ENCODE measurements at places on chromosomes 1 and 21.

- no peak for DNase-seq
Measured at GRCh38 chr1:8162168-8162567, 136.1 kb upstream of the ERRFI1 start.

DNA sequence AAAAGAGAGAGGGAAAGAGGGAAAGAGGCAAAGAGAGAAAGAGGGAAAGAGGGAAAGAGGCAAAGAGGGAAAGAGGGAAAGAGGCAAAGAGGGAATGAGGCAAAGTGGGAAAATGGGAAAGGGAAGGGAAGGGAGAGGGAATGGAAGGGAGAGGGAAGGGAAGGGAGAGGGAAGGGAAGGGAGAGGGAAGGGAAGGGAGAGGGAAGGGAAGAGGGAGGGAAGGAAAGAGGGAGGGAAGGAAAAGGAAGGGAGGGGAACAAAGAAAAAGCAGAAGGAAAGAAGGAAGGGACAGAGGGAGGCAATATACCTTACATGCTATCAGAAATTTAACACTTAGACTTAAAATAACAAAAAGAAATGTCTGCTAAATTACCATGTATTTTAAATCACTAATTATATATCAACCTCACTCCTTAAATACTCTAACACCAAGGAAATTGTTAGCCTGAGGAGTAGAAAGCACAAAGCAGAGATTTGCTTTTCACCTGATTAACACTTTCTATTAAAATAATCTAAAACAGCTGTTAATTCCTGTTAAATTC lies 41.8 kb downstream of the DUSP10 start:
- no peak for DNase-seq

- no peak for DNase-seq
Measured at GRCh38 chr1:227793079-227793947, 22.2 kb upstream of the PRSS38 start.

DNA sequence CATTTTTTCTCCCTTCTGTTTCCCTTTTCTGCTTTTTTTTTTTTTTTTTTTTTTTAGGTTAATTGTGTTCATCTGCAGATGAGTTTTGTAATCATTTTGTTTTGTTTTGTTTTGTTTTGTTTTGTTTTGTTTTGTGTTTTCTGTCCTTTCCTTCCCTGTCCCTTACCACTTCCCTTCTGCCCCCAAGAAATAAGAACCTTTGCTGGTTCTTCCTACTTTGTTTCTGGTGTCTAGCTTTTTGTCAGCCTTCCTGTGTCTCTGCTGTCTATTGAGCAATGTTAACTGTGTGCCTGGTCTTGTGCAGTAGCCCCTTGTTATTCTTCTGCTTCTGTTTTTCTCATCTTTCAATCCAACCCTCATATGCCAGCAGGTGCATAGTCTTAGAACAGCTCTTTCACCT lies 46.0 kb downstream of the MPZL1 start:
- DNase-seq, result no peak

DNA sequence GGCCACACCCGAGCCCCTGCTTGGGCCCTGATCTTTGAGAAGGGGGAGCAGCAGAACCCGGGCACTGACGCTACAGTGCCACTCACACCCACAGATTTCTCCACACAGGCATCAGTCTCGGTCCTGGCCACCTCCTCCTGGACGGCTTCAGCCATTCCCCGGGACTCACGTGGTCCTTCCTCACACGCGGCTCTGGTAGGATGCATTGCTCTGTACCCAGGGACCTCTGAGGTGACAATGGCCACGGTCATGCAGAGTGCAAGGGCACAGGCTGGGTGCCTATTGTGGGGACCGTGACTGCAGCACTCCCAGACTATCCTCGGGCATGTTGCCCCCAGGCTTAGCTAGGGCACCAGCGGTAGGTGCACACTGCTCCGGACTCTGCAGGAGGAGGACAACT lies 11.8 kb upstream of the ZNF670 start:
- DNase-seq, result no peak

DNA sequence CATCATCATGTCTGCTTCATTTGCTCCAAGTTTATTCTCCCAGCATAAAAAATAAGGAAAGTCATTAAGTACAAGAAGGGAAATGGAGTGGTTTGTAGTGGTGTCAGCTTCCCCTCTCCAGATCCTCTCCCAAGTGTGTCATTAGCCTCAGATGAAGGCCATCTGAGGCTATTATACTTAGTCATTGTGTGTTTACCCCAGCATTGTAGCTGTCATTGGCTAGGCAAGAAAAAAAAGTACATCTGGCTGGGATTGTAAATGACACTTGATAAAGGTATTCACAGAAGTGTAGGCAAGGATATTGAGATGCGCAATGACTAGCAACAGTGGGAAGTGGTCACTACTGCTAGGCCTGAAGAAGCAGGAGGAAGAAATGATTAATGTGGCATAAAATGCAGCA lies 316.9 kb upstream of the SGIP1 start:
- no peak for DNase-seq

GRCh38 chr1:54259546-54260140 lies 59.7 kb downstream of the MRPL37 start:
- no peak for DNase-seq

DNA sequence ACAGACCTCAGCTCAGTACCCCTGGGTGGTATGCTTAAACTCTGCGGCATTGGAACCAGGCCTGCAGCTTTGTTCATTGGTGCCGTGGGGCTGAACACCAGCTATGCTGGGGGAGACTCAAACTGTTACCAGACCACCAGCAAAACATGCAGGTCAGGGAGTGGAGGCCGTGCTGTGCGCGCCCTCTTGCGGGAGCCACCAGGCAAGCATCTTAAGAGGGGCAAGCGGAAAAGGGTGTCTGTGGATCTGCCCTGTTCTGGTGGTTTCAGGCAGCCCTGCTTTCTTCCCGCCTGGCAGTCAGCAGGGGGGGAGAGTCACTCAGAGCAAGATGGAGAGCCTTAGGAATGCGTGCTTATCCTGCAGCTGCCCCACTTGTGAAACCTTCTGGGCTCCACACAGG lies 276.9 kb upstream of the ZRANB2 start:
- no peak for DNase-seq

DNA sequence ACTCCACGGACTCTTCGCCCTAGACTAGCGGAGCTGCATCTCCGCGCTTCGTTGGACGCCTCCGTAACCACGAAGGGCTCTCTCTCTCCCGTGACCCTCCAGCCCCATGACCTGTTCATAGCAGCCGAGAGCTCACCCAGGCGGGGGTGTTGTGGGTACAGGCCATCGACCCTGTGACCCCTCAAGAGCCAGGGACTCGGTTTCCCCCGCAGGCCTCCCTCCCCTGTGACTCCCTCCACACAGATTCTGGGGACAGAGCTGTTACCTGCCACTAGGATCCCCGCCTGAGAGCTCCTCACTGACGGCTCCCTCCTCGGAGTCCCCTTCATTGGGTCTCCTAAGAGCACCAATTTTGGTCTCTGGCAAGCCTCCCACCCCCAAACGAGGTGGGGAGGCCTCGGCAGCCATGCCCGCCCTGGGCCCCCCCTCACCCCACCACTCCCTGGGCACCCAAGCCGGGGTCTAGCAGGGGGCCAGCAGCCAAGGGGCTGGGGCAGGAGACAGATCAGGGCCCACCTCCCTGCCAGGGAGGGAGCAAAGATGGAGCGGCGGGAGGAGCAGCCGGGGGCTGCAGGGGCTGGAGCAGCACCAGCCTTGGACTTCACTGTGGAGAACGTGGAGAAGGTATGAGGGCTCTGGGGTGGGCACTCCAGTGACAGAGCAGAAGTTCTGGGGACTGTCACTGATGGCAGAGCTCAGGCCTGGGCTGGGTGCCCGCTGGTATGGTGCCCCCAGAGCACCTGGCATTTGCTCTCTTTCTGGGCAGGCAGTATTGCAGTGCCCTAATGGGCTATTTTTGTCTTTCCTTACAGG lies 517 bp downstream of the IPO13 start:
- no peak for DNase-seq
